ENCODE measurements at places on chromosomes 7 and 10.

GRCh38 chr10:14661818-14662217 is 112.9 kb downstream of the FAM107B start:
- DNase-seq: no peak

GRCh38 chr10:124725171-124725631 is 19.0 kb downstream of the FAM53B start:
- DNase-seq: no peak

GRCh38 chr7:93146472-93147141 is 1.6 kb downstream of the SAMD9L start:
- no peak for DNase-seq

- DNase-seq: no peak
Measured at GRCh38 chr7:93737953-93738352, 152.6 kb downstream of the TFPI2 start.

DNA sequence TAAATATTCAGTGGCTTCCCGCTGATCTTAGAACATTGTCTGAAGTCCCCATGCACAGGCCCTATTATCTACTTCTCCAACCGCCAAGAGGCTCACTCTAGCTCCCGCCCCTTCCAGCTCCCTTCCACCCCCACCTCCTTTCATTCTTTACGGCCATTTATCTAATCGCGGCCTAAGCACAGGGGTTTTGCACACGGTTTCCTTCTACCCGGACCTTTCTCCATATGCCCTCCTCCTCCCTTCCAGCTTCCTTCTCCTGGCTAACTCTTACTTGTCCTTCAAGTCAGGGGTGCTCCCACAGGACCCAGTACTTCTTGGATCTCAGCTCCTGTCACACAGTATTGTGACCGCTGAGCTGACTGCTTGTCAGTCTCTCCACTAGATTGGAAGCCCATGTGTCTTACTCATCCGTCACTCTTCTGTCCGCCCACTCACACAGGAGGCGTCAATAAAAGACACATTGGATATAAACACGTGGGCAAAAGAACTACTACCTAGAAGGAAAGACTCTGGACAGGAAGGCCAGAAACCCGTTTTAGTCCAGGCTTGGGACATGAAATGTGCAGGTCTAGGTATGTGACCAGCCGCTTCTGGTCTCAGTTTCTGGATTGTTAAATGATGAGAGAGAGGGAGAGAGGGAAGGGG is 20.2 kb upstream of the HPS1 start:
- DNase-seq: no peak

GRCh38 chr10:128096486-128097199 is 29.6 kb downstream of the MKI67 start:
- DNase-seq: no peak

DNA sequence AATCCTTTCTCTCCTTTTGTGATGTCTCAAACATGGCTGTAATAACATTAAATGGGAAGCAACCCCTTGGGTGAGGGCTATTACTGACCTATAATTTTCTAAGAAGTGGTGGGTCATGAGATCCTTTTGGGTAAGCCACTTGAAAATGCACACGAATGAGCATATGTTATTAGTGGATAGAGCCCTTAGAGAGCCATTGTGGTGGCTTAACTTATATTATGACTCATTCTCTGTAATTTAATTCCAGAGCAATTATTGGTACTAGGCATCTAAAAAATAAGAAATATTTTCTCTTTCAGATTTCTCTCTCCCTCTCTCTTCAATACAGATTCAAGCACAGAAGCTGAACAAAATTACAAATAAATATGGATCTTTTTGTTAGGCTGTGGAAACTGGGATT is 1177.4 kb upstream of the PHF14 start:
- DNase-seq: no peak

- DNase-seq: no peak
Measured at GRCh38 chr10:17961551-17962422, 10.1 kb downstream of the SLC39A12 start.

DNA sequence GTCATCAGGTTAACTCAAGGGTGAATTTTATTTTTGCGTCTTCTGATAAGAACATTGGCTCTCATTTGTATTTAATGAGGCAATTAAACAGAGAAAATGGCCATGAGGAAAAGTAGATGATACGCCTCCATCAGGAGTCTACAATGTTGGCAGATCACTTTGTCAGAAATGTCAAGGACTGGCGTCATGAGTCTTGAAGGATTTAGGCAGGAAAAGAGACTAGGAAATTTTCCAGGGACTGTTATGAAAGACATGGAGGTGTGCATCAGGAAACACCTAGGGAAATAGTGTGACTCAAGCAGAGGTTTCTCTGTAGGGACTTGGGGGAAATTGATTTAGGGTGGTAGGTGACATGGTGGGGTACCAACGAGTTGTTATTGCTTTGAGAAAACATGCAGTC is 53.4 kb upstream of the SLC35B4 start:
- DNase-seq: no peak

DNA sequence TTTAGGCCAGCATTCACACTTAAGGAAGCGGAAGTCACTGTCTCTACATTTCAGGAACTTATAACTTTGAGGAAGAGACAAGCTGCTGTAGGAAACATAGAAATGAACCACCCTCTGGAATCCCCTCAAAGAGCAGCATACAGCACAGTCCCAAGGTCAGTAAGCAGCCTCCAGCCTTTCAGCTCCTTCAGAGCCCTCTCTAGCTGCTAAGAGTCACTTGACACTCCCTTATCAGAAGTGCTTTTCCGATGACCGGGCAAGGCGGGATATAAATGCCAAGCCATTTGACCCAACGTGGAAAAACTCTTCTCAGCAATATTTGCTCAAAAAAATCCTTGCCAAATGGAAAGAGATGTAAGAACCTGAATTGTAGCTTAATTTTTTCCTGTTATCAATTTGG is 1284.3 kb downstream of the XPNPEP1 start:
- no peak for DNase-seq

GRCh38 chr10:80477813-80478212 is 23.7 kb downstream of the TSPAN14 start:
- DNase-seq: no peak

- no peak for DNase-seq
Measured at GRCh38 chr10:73649876-73650536, 5.8 kb downstream of the SYNPO2L start.

- no peak for DNase-seq
Measured at GRCh38 chr7:29185613-29186012, 9.0 kb upstream of the CHN2 start.

- DNase-seq: no peak
Measured at GRCh38 chr7:45122975-45123860, 11.7 kb upstream of the TBRG4 start.

DNA sequence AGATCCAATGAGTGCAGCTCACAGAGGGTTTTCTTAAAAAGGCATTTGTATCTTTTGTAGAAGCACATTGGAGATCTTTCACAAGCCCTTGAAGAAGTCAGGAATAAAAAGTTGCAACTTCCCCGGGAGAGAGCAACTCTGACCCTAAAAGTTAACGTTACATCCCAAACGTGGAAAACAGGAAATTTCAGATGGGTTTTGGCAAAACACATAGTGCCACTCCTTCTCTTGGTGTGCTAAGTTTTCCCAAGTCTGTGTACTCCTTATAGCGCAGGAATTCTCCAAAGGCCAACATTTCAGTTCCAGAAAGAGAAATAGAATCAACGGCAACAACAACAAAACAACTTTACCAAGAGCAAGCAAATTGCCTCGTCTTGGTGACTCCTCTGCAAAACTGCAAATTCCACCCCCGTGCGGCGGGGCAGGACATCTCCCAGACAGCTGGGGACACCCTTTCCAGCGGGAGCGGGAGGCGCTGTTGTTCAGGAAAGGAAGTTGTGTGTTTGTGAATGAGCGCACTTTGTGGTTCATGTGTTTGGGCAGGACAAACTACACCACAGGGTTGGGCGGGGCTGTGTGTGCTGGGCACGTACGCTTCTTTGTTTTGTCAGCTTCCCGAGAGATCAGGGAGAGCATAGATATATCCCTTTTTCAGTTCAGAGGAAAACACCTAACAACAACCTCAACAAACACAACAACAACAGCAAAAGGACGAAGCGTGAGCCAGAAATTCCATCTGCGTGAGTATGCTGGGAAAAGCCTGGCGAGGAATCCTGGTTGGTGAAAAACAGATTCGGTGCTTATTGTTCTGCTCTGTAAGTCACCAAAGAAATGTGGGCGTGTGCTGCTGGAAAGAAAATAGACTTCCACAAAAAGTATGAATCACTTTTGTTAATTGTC is 294.7 kb upstream of the PITRM1 start:
- no peak for DNase-seq

DNA sequence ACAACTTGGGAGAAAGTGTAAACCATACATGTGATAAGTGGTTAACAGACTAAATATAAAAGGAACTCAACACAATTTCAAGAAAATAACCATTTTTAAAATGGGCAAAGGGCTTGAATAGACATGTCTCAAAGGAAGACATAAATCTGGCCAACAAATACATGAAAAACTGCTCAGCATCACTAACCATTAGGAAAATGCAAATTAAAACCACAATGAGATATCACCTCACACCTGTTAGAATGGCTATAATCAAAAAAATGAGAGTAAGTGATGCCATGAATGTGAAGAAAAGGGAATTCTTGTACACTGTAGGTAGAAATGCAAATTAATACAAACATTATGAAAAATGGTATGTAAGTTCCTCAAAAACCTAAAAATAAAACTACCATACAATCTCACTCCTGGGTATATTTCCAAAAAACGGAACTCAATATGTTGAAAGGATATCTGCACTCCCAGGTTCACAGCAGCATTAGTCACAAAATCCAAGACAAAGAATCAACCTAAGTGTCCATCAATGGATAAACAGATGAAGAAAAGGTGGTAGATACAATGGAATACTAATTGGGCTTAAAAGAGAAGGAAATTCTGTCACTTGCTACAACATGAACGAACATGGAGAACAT is 5.6 kb downstream of the SNX13 start:
- no peak for DNase-seq

DNA sequence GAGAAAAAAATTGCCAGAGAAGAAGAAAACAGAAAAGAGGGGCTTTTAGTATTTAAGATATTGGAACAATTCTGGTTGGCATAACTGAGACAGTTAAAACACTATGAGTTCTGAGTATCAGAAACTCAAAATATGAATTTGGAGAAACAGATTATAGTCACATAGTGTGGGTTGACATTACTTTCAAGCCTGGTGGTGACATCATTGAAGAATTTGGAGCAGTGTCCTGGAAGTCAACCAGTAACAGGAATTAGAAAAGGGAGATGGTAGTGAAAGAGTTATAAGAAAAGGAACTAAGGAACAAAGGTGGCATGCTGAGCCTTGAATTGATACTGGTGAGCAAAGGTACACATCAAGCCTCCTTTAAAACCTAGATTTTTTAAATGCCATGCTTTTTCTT is 88.2 kb downstream of the ZNF438 start:
- DNase-seq: no peak

- no peak for DNase-seq
Measured at GRCh38 chr7:28017372-28017771, 163.2 kb downstream of the JAZF1 start.

GRCh38 chr10:126972635-126973414 is 67.6 kb downstream of the DOCK1 start:
- DNase-seq: no peak

- no peak for DNase-seq
Measured at GRCh38 chr10:130721971-130722370, 585.8 kb downstream of the GLRX3 start.

- DNase-seq: no peak
Measured at GRCh38 chr10:29243750-29244149, 45.1 kb upstream of the LYZL1 start.

DNA sequence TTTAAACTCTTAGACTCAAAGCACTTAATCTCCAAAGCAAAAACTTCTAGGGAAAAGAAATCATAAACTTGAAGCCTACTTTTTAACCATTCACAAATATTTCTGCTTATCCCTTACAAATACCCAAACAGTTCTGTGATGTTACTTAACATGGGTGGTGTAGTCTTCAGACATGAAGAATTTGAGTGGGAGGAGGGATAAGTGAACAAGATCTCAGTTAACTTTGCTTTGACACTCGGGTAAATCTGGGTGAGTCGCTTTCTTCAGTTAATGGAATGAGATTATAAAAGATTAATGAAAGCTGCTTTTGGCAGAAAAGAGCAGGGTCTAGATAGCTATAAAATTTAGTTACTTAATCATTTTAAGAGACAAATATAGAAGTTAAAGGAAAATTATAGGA is 47.5 kb downstream of the RNF133 start:
- DNase-seq: no peak

DNA sequence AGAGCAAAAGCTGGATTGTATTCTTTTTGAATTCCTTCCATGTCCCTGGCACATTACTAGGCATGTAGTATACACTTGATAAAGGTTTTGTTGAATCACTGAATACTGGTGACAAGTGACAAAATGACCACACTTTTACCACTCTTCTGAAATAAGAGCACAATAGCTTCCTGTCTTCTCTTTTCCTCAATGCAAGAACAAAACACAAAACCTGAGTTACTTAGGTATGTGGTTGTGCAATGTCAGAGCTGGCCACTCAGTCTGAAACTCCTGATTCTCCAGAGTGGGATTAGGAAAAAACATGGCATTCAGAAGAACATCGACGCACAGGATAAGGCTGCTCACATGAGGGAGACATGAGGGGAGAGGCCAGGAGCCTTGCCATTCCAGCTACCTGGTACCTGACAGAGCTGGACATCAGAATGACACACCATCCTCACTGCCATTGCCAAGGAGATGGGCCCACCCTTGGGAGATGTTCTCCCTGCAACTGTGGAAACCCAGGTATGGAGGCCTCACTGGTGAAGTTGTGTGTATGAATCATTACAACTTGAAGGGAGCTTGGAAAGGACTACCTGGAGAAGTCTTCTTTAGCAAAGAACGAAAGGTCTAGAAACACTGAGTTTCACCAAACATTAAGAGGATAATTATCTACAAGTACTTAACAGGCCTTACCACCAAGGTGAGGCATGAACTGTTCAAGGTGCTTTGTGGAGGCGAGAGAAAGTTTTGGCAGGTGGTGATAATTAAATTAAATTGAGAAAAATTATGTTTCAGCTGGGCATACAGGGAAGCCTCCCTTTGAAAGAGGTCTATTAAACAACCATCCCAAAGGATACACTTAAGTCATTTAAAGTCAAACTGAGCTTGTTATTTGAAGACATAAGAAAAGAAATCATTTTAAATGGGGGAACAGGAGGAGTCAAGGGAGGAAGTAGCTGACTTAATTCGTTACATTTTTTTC is 246.5 kb upstream of the AOAH start:
- no peak for DNase-seq

DNA sequence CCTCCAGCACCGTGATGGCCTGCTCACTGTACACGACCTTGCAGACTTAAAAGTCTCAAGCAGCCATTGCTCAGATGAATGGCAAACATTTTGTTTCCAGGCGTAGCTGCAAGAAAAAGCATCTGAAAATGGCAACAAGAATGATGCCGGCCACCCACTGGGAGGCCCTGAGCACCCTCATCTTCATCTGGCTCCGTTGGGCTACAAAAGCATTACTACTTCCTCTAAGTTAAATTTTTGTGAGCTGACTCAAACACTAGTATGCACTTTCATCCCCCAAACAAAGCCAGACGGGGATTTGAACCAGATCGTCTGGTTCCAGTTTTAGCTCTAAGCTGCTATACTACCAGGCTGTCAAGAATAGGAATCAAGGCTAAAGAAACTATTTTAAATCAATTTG is 116.6 kb upstream of the CDK1 start:
- DNase-seq: no peak

GRCh38 chr7:150992833-150993302 is 2.1 kb downstream of the NOS3 start:
- DNase-seq: no peak
